ENCODE measurements at places on chromosomes 4 and X.

- peak; percentile 96 for DNase-seq
Measured at GRCh38 chrX:154547245-154548027, at the start of gene IKBKG. Gene IKBKG (plus strand): TSS chrX:154547620. CDS start chrX:154552003, 4,383 bp downstream.

- peak; percentile 67 for DNase-seq
Measured at GRCh38 chr4:169566021-169566818, 46.2 kb downstream of the NEK1 start.

GRCh38 chr4:84455697-84456096 lies 43.4 kb downstream of the NKX6-1 start:
- no peak for DNase-seq

GRCh38 chr4:7042503-7043283 lies 479 bp upstream of the TADA2B start:
- DNase-seq = peak; percentile 98

DNA sequence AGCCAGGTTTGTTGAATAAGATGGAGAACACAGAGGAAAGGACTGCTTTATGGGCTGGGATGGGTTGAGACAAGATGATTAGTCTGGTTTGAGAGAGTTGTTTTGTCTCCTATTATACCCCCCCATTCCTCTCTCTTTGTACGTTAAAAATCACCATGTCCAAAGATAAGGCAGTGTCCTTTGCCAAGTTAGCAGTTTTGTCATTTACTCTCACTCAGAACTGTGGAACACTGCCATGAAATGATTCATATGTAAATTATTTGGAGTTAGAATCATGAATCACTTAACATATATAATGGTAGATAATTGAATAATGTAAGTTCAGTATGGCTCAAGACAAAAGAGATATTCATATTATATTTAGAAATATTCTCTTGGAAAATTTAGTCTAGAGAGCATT lies 151.3 kb downstream of the DCLK2 start:
- DNase-seq = no peak

DNA sequence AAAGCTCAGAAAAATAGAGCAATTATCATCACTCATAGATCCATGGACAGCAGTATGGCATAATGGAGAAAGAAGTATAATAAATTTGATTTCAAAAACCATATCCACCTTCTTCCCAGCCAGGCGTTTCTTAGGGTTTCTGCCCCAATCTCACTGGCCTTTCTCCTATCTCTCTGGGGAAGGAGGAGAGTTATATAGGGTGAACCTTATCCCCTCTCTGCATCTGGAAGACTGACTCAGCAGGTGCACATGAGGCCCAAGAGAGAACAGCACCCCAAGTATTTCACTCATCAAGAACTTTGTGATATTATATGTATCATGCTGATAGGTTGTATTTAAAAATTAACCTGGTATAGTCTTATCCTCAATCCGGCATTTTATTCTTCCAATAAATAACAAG lies 318.8 kb upstream of the RASGEF1B start:
- no peak for DNase-seq

GRCh38 chr4:7968262-7968896 lies 28.7 kb upstream of the AFAP1 start:
- DNase-seq = no peak

DNA sequence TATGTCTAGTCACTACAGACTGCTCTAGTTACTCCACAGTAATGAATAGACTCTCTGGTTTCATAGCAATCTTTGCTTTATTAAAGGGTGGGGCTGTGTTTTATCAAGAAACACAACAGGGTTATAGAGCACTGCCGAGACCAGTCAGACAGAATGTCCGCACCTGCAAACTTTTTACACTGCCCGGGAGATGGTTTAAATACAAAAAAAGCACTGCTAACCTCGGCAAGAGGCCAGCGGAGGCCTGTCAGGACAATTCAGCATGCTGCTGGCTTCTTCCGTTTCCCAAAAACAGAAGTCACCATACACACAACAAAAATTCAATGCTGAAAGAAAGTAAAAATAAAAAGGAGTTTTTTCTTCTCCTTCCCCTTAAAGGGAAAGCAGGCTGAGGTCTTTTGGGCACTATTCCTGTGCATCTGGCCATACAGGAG lies 67.4 kb downstream of the IRF2 start:
- no peak for DNase-seq

DNA sequence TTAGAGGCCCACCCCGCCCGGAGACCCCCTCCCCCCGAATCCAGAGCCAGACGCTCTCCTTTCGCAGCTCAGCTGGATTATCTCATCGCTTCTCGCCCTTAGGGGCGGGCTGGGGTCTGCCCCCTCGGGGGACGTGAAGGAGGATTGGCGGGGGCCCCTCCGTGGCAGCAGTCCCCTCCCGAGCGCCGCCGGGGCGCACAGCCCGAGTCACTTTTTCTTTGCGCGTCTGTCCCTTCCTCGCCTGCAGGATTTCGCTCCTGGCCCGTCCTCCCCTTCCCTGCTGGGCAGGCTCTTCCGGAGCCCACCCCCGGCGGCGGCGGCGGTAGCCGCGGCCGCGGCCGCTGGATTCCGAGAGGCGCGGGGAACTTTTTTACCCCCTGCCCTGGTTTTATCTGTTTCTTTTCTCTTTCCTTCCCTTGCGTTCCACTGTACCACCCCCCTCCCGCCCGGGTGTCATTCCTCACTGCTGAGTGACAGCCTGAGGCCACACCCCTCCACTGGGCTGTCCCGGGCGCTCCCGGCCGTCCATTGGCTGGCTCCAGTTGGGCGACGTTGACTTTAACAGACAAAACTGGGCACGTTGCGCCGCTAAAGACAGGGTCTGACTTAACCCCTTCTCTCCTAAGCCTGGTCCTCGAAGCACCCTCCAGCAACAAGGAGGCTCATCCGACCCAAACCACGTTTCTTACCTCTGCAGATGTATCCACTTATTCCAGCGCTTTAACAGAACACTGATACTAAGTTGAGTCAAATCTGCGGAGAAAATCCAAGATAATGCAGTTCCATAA lies 492 bp upstream of the NKX3-2 start:
- DNase-seq = peak; percentile 95

- no peak for DNase-seq
Measured at GRCh38 chrX:11451151-11451550, 157.9 kb downstream of the AMELX start.
